ENCODE measurements at places on chromosomes 11 and 22.

GRCh38 chr11:20159466-20160381 is 551 bp downstream of the DBX1 start:
- no peak for DNase-seq

DNA sequence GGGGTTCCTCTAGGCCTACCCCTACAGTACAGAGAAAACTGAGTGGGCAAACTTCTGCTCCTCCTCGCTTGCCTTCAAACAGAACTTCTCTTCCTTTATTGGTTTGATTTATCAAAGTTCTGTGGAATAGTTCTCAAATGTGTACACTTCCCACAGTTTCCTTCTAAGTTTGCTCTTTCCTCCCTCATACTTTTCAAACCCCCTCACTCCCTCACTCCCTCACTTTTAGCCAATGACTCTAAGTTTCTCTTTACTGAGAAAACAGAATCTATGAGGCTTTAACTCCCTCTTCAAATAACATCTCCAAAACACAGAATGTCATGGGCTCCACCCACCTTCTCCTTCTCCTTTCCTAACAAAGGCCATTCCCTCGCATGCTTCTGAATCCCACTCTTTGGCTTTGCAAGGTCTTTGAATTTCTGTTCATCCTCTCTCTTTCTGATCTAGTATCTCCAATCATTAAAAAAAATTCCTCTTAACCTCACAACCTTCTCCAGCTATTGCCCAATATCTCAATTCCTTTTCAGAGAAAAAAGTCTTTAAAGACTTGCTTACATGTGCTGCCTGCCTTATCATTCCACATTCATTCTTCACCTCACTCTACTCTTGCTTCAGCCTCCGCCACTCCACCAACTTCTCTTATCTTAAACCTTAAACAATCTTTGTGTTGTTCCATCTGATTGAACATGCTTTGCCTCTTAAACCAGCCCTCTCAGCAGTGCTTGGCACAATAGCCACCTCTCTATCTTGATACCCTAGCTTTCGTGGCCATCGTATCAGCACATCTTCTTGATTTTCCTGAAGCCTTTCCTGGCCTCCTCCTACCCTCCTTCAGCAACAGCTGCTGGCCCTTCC is 57.2 kb downstream of the DDI1 start:
- no peak for DNase-seq

GRCh38 chr11:5521540-5521939 is 5.0 kb upstream of the UBQLNL start:
- no peak for DNase-seq

- DNase-seq, result no peak
These were observed 24.1 kb upstream of the ASPHD2 start for GRCh38 chr22:26404851-26405421.

DNA sequence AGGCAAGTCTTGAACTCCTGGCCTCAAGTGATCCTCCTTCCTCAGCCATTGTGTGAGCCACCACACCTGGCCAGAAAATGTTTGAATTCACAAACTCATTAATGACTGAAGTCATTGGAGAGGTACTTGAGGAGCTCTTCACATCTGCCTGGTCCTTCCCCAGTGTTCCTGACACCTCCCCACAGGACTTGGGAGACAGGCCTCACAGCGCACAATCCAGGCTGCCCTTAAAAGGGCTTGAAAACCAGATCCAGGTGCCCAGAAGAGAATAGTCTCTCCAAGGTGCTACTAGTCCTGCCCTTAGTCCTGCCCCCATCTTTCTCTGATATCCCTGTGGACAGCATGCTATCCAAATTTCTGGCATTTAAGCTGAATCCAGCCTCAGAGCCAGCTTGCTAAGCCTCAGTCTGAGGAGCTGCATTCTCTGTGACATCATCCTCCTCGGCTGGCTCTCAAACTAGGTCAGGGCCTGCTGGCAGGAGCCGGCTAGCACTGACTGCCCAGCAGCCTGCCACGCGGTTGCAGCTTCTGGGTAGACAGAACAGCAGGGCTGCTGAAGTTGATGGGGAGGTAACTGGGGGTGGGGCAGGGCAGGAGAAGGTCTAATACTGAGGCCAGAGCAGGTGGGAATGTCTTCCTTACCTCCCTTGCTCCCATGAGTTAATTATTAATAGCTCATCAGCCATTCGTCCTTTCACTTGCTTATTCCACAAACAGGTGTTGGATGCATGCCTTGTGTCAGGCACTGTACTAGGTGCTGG is 35.3 kb upstream of the NECTIN1 start:
- no peak for DNase-seq

DNA sequence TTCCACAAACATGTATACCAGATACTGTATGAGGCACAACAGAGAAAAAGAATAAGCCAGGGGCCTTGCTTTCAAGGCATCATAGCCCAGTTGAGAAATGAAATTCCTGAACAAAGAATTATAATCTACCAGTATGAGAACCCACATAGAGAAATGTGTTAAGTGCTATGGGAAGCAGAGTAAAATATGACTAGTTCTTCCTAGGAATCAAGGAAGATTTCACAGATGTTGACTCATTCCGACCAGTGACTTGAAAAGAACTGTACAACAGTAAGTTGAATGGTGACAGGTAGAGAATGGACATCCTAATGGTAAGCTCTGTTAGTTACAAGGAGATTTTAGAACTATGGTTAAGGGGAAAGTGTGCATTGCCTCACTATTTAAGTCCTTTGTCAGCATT is 102.6 kb downstream of the TRIM44 start:
- no peak for DNase-seq

DNA sequence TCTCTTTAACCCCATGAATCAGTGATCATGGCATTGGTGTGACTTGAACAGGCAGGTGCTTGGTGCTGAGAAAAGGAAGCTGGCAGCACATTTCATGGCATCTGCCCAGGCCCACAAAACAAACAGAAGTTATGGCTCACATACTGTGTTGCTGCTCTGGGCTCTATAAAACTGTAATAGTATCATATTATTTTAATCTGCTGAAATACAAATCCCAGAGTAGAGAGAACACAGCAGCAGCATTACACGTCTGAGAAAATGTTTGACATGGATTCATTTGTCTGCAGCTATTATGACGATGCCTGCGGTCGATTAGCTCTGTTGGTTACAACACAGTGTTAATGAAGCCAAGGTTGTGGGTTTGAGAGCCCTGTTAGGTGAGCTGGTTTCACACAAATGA is 80.8 kb downstream of the ALX4 start:
- no peak for DNase-seq

- no peak for DNase-seq
These were observed 59.3 kb upstream of the TTC12 start for GRCh38 chr11:113255096-113255495.

- no peak for DNase-seq
These were observed 20.5 kb downstream of the MRE11 start for GRCh38 chr11:94472916-94473799.

DNA sequence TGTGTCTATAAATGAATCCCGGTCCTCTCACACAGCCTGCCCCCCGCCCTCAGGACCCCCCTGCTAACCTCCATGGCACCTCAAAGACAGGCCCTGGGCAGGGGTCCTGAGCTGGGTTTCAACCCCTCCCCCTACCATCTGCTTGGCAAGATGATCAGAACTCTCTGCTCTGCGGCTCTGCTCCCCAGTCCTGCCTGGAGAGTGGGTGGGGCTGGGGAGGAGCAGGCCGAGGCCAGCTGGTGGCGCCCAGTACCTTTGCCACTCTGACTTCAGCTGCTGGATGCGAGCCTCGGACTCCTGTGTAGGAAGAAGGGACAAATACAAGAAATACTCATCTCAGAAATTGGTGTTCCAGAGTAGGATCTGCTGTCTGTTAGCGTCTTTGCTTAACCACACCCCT is 15.0 kb downstream of the SUN2 start:
- DNase-seq, result no peak

DNA sequence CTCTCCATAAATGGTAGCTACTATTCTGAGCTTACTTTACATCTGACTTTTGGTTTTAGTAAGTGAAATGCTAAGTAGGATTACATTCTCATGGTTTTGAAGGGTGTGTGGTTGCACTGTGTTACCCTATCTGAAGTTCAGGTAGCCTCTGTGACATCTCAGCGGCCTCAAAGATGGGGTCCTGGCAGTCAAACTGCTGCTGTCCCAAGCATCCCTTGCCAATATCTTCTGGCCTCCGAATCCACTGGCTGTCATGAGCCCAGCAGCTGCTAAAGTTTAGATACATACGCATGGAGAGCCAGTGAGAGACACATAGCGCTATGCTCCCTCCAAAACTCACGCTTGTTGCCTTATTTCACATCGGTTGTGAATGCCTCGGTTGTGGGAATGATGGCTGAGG is 34.9 kb downstream of the UBASH3B start:
- no peak for DNase-seq
